Stimulated activated CD4-positive, alpha-beta T cell treated with anti-CD3 and anti-CD28 coated beads, TNF-alpha, amount 100 ng/mL, for 24 hours (primary cell): ENCODE measurements at places on chromosomes 2 and 18.

DNA sequence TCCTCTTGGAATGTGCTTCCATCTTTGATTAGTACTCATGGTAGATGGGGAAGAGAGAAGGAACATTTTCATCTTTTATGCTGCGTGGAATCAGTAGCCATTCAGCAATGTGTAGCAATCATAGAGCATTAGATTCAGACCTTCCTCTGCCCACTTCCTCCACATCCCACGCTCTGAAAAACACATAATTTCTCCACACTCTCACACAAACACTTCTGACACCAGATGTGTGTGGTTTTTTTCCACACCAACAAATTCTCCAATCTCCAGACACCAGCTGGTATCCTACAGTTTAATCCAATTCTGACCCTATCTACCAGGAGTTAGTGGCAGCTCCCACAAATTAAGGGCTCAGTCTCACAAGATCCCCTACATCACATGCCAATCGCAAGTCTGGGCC lies 103.3 kb downstream of the AOX1 start:
- no peak for DNase-seq

- no peak for DNase-seq
These were observed 558 bp downstream of the MRPS5 start for GRCh38 chr2:95121093-95121406.

DNA sequence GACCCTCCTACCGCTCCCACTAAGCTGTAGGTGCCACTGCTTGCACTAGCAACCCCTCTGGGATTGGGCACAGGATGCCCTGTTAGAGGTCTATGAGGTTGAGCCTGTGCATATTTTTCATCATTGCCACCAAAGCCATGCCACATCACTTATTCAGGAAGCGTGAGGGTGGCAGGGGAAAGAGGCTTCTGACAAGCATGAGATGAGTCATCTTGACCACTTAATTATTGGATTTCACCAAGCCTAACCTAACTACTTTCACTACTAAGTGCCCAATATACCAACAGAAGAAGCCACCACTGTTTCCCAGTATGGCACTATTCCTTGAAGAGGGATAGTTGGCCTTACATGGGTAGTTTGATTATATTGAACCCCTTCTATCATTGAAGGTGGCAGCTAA lies 181.3 kb upstream of the EPHA4 start:
- DNase-seq: no peak

DNA sequence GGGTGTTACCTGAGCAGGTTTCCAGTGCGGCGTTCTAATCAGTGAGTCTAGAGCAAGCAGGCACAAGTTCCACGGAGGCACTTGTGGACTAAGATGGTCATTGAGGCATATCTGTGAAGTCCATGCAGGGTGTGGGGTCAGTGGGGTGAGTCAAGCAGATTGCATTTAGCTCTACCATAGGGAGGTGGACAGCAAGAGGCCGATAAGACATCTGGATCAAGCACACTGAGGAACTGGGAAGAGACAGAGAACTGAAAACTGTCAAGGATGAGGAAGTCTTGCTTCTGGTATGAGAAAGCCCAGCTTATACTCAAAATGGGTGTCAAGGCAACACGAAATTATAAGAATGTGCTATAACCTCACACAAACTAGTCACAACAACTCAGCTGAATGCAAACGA lies 61.2 kb upstream of the SLC39A10 start:
- no peak for DNase-seq

GRCh38 chr2:199378948-199379650 lies 78.6 kb downstream of the SATB2 start:
- no peak for DNase-seq
